ENCODE measurements at places on chromosomes 3 and 15.

DNA sequence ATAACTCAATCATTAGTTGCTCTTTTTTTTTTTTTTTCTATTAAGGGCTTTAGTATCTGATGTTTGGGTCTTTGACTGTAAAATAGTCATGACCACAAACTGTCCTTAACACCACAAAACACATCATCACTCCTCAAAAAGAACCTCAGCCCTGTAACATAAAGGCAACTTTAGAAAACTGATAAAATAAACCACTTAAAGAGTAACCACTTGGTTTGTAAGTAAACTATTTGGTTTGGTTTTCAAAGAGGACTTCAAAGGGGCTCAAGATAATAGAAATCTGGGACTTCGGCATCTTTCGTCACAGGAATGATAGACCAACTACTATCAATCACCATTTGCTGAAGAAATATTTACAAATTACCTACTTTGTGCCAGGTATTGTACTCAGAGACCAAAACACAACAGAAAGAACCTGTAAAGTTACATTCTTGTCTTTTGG is 167.8 kb downstream of the FOXP1 start:
- DNase-seq: no peak

DNA sequence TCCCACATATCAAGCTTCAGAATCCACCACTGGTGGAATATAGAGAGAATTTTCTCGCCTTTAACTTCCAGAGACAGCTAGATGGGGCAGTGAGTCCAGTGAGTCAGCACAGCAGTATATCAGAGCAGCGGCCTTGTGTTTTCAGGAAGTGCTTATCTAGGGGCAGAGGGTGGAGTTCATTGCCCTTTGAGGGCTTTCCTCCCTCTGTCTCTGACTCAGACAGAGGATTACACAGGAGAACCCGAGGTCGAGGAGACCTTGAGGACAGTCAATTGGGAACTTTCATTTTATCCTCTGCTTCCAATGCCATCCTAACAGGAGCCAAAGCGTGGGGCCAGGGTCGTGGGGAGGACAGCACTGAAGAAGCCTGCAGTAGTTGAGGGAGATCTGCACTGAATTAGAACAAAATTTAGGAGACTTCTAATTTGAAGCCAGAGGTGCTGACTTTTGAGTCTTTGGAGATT is 109.6 kb upstream of the UMPS start:
- no peak for DNase-seq

- DNase-seq: peak; percentile 2
These were observed 67.8 kb downstream of the UBP1 start for GRCh38 chr3:33372218-33373081.

- no peak for DNase-seq
These were observed 53.5 kb upstream of the CCR2 start for GRCh38 chr3:46300461-46300789.

DNA sequence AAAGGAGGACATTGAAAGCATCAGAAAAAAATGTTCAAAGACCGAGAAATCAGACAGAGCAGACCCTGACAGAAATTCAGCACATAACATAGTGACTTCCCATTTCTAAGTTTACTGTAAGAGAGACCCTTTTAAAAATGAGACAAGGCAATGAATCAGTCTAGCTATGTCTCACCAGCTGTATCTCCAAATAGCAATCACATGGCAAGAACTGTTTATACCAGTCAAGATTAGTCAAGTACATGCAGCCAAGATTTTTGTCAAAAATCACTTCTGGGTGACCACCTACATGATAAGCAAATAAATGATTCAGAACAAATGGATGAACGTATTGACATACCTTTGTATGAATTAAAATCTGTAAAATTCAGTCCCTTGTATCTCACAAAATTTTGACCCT is 138.0 kb downstream of the DTWD1 start:
- no peak for DNase-seq

- no peak for DNase-seq
These were observed 180.5 kb downstream of the OPA1 start for GRCh38 chr3:193773266-193774220.

All from COR-L47 (cell line).